ENCODE measurements at places on chromosomes 2 and 18. TPM values are rescaled to one million over a fixed set of nuclear protein-coding genes. Genes with fewer than 3 reads are reported as not detected.

DNA sequence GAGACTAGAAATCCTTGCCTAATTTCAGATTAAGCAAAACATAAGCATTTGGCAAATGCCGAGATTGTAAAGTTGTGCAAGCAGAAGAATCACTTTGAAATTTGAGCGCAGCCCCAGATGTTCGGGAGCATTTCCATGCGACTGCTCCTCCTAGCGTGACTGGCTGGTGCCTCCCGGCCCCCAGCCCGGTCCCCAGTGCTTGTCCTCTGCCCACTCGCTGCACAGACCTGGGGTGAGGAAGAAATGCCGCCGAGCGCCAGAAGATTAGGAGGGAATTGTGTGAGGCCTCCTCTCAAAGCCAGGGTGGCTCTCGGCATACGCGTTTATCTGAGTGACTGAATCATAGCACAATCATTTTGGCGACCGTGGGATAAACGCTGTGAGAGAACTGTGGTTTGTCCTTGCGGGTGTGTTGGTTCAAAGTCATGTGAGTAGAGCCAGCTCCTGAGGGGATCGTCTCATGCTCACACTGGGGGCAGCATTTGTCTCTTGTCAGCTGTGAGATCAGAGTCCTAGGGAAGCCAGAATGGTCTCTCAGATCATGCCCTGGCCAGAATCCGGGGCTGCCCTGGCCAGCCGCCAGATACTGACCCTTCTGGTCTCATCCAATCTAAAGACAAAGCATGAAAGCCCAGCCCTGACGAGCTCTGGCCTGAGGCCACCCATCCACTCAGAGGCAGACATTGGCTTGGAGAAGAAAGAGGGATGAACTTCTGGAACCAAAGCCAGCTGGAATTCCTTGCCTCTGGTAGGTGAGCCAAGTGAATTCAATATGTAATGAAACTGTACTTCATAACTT lies 189.3 kb downstream of the SH3RF3 start:
- H3K4me1 ChIP-seq, result peaks cover 30% of the 10 kb centered on the region
- peak overlapping the region; percentile 32 for H3K27ac ChIP-seq
- no peaks in the 10 kb centered on the region for H3K36me3 ChIP-seq
- peaks cover 2% of the 10 kb centered on the region for H3K27me3 ChIP-seq

The PRSS56 gene
- total RNA-seq, result not detected

The ESPNL gene
- total RNA-seq, result 0.07 TPM

GRCh38 chr2:157743051-157743450 lies 114.4 kb upstream of the ACVR1C start:
- H3K4me3 ChIP-seq, result no peak overlapping the region
- no peaks in the 10 kb centered on the region for H3K27me3 ChIP-seq
- peaks cover 6% of the 10 kb centered on the region for H3K36me3 ChIP-seq
- no peak overlapping the region for H3K27ac ChIP-seq

GRCh38 chr2:4455486-4456155 lies 752.2 kb downstream of the DCDC2C start:
- H3K27ac ChIP-seq, result no peak overlapping the region
- H3K4me1 ChIP-seq, result no peaks in the 10 kb centered on the region
- no peak overlapping the region for H3K4me3 ChIP-seq

DNA sequence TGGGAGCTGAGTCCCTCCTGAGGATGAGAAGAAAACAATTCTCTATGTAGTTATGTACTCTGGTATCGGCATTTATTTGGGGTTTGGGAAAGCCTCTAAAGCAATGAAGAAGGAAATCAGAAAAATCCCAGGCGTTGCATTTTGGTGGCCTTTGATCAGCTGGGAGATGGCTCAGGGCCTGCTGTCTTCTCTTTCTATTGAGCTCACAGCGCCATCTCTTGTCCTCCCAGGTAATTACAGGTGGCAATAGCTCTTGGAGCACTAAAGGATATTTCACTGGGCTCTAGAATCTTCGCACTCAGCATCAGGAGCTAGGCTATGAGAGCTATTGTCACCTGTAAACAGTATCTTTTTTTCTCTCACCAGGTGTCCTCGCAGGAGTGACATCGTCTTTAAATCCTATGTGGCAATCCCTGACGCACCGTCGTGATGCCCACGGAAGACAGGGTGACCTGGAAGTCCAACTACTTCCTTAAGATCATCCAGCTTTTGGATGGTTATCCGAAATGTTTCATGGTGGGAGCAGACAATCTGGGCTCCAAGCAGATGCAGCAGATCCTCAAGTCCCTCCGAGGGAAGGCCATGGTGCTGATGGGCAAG lies 76.1 kb upstream of the PMAIP1 start:
- DNase-seq, result peak; percentile 31
- H3K27me3 ChIP-seq, result no peaks in the 10 kb centered on the region
- H3K27ac ChIP-seq, result no peak overlapping the region
- H3K36me3 ChIP-seq, result no peaks in the 10 kb centered on the region
- no peak overlapping the region for H3K4me3 ChIP-seq
